ENCODE measurements at places on chromosomes 1 and 21.

GRCh38 chr1:39866767-39867166 is 16.5 kb downstream of the TRIT1 start:
- no peak for DNase-seq

DNA sequence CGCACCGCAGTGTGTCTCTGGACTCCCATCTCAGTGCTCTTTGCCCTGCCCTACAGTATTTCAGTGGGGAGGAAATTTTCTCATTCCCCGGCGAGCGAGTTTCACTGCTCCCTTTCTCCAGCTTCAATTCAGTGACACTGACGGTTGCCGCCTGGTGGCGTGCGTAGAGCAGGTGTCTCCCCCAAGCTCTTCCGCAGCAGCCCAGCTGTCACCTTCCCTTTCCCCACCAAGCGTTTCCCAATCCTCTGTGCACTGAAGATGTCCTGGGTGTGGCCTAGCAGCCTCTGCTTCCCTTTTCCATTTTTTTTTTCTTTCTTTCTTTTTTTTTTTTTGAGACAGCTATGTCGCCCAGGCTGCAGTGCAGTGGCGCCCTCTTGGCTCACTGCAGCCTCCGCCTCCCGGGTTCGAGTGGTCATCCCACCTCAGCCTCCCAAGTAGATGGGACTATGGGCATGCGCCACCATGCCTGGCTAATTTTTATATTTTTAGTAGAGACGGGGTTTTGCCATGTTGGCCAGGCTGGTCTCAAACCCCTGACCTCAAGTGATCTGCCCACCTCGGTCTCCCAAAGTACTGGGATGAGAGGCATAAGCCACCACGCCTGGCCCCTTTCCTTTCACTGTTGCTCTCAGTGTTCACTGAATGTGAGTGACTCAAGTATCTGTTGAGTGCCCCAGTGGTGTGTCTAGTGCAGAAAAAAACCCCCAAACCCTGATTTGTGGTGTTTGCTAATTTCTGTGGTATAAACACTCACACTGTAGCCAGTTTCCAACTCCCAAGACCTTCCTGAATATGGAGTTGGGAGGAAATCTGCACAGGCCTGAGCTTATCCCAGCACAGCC is 30.1 kb downstream of the TNFRSF1B start:
- no peak for DNase-seq

GRCh38 chr1:45071567-45071966 is 59.5 kb downstream of the UROD start:
- DNase-seq = no peak

- DNase-seq = no peak
Observed at GRCh38 chr1:79945391-79945790, 938.9 kb upstream of the ADGRL4 start.

- no peak for DNase-seq
Observed at GRCh38 chr1:170131450-170131849, 14.3 kb upstream of the NTMT2 start.
